Endothelial cell of umbilical vein (primary cell): ENCODE measurements at places on chromosomes 12 and 14.

DNA sequence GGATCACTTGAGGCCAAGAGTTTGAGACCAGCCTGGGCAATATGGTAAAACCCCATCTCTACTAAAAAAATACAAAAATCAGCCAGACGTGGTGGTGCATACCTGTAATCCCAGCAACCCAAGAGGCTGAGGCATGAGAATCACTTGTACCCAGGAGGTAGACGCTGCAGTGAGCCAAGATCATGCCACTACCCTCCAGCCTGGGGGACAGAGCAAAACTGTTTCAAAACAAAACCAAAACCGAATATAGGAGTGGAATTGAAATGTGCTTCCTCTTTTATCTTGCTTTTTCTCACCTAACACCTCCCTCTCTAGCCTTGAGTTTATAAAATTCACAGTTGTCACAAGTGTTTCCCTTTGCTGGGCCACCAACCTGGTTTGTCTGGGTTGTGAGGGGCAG lies 181.9 kb downstream of the PAH start:
- no peak for DNase-seq

DNA sequence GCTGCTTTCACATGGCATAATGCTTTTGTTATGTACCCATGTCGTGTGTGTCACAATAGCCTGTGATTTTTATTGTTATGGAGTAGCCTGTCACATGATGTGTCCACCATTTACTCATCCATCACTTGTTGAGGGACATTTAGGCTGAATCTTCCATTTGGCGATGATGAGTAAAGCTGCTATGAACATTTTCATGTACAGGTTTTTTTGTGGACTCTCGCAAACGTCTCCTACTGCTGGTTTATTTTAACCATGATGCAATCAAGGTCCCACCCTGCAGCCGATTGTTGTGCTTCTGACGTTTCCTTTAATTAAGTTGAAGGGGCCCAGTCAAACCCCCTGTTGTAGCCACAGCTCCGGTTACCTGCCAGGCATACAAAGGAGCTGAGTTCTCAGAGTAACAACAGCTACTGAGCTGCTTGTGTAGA lies 63.2 kb downstream of the ZNF664 start:
- no peak for DNase-seq

DNA sequence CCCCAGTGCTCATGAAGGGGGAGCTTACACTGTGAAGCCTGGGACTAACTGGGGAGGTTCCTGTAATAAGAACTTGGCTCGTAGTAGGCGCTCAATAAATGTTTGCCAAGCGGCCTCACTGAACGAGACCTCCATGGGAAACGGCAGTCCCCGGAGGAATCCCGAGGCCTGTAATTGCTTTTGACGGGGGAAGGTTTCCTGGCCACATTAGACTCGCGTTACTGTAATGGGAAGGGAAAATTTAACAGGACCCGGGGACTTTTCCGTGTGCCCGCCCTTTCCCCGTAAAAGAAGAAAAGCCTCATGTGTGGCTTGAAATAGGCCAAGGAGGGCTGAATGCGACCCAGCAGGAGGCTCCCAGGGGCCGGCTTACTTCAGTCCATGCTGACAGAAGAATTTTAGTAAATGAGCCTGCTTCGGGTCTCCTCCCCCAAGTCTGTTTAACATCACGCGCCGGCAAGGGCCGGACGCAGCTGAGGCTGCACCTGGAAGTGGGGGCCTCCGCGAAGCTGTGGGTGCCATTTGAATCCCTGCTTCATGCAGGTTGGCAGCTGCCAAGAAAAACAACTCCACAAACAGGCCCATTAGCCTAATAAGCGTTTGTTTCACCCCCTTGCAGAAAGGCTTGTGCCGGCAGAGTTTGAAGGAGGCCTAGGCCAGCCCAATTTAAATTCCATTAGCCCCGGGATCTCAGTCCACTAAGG lies 39.8 kb upstream of the PWP1 start:
- peak; percentile 85 for DNase-seq

DNA sequence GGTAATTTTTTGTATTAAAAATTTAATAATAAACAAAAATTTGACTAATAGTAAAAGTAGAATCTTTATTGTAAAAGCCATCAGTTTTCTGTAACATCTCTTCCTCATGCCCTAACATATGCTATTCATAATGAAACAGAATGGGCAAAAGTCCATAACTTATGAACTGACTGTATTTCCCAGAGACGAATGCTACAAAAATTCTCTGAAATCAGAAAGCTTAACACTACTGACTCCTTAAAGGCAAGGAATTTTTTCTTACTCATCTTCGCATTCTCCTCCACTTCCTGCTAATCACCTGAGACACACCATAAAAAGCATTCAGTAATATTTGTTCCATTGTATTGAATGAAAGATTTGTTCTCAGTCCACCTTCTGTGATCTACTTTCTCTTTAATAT lies 17.6 kb downstream of the MON2 start:
- DNase-seq, result no peak

GRCh38 chr12:56084958-56085543 lies 5.1 kb downstream of the ERBB3 start:
- peak; percentile 20 for DNase-seq

DNA sequence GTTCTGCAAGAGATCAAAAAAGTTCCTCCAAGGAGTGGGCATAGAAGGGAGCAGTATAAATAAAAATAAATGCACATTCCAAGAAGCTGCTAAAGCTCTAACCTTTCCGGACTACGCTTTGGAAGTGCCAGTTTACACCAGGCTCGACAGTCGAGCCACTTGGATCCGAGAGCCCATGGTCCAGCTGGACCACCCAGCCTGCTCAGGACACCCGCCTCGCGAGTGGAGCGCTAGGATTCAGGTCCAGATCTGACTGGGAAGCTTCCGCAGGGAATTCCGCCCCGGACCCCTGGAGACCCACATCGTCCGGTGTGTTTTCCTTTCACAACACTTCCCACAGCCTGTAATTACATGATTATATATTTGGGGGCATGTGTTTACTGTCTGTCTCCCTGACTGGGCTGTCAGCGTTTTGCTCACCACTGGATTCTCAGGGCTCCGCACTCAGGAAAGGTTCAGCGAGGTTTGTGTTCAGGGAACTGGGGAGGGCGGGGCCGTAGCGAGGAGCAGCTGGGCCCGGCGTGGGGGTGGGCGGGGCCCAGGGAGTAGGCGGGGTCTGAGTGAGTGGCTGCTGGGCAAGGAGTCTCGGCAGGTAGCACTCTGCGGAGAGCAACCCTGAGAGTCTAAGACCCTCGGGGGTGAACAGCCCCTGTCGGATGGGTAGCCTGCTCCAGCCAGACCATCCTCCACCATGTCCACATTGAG lies 52.3 kb upstream of the TMEM263 start:
- DNase-seq, result peak; percentile 67

DNA sequence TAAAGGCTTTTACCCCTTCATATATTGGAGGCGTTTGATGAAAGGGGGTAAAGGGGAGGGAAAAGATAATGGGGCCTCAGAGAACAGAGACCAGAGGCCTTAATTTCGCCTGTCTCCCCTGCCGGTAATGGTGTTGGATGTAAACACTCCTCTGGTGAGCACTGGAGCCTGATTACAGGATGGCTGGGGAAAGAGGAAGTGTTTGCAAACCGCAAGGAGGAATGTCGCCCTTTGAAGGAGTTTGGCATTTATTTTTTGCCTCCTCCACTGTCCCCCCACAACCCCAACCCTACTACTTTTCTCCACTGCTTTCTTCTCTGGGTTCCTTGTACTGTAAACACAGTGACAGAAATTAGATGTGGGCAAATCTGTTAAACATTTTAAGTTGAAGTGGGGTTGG lies 211.9 kb upstream of the TBX3 start:
- no peak for DNase-seq

- no peak for DNase-seq
Observed at GRCh38 chr12:92470608-92471021, 232.2 kb upstream of the PLEKHG7 start.

DNA sequence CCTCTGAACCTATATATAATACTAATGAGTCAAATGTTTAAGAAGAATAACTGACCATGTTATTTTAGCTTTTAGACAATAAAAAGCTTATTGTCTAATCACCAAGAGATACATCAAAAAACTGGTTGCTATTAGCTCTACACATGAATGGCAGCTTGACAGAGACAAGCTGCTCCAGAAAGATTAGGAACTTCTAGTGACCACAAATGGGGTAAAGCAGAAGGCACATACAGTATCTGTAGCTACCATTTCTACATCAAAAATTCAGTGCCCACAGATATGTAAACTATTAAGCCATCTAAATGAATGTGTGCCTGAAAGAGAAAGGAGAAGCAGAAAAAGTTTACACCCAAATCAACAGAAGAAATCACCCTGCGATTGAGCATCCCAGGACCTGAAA lies 2.4 kb downstream of the AREL1 start:
- DNase-seq, result no peak

DNA sequence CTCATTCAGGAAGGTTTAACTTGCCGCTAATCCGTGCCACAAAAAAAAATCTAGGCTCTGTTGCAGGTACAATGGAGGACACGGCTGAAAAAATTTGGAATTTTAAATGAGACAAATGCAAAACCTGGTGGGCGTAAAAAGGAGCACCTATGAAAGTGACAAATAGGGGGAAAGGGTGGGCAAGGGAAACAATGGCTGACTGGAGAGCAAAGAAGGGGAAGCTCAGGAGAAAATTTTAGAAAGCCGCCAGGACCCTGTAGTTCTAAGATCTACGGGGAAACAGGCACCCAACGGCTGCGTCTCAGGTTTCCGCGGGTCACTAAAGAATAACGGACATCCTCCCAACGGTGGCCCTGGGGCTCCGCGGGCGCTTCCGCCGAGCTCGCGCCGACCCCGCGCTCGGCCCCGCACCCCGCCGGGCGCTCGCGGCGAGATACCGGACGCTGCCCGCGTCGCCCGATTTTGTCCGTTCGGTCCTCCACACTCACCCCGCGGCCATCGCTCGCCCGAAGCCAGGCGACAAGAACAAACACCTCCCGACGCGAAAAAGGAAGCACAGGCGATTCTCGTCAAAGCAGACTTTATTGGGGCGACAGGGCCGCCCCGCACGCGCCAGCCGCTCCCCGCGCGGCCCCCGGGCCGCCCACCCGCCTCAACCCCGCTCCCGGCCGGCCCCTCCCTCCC lies 1.1 kb upstream of the YY1 start:
- peak; percentile 34 for DNase-seq

- no peak for DNase-seq
Observed at GRCh38 chr12:65199604-65200003, 30.2 kb downstream of the LEMD3 start.

DNA sequence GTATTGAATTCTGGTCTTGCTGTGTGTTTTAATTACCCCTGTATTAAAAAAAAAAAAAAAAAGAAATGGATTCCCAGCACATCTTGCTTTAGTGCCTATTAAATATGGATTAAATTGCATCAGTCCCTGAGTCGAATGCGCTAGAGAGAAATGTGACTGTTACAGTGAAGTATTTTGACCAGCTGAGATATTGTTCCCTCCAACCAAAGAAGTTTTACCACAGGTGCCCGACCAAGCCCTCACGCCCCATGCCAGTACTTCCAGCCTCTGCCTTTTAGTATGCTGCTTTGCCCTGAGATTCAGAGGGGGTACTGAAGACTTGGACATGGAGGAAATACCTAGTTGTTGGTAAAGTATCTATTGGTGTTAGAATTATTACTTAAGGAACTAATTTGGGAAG lies 159.7 kb downstream of the TTLL5 start:
- DNase-seq, result no peak

DNA sequence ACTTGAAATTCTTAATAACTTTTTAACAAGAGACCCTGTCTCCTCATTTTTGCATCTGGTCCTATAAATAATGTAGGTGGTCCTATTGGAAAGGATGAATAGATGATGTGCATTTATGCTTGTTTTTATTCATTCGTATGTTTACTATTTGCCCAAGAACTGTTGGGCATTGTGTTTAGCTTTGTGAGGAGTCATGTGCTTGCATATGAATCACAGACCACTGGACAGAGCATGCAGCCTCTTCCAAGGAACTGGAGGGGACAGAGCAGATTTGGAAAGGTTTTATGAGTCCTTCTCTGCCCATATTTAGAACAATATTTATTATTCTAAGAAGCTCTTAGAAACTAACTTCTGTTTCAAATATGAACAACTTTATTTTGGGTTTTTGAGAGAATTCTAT lies 414.0 kb downstream of the SOX5 start:
- DNase-seq, result no peak
